ENCODE measurements at places on chromosomes 6 and 20.

DNA sequence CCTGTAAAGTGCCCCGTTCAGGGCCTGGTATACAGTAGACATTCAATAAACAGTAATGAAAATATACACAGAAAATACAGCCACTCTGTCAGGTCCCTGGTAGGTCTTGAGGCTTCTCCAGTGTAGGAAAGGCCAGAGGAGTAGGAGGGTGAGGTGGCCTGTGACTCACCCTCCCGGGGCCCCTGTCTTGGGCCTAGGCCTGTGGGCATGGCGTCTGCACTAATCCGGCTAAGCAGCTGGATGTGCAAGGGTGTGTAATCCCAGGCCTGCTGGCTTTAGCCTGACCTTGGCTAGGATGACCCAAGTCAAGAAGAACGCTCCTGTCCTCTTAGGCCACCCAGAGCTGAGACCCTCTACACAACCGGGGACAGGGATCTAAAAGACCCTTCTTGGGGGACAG, 84.9 kb downstream of the KCNB1 start:
- DNase-seq, result no peak
- no peaks in the 10 kb centered on the region for H3K27me3 ChIP-seq
- no peaks in the 10 kb centered on the region for H3K36me3 ChIP-seq
- H3K27ac ChIP-seq, result no peak overlapping the region
- no peaks in the 10 kb centered on the region for H3K4me1 ChIP-seq

GRCh38 chr6:106186714-106187113, 100.6 kb downstream of the PRDM1 start:
- no peaks in the 10 kb centered on the region for H3K27me3 ChIP-seq
- H3K36me3 ChIP-seq, result no peaks in the 10 kb centered on the region
- H3K27ac ChIP-seq, result no peak overlapping the region
- no peaks in the 10 kb centered on the region for H3K4me1 ChIP-seq

DNA sequence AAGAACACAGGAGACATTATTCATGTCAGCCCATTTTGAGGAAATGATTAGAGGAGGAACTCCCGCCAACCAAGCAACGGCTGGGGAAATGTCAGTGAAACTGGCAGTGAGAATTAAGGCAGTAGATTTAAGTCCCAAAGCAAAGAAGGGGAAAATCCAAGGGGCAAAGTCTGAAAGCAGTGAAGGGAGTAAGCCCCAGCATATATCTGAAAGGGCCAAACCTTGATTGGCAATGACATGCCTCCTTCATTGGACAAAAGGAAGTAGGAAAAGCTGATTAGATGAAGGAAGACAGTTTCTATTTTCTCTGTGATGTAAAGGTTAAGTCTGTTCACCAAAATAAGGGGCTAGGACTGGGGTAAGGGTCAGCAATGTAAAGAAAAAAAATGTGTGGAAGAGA, 190.3 kb downstream of the RNF144B start:
- H3K27ac ChIP-seq, result no peak overlapping the region
- H3K4me1 ChIP-seq, result no peaks in the 10 kb centered on the region

- no peak overlapping the region for H3K4me3 ChIP-seq
- DNase-seq, result no peak
- H3K27ac ChIP-seq, result no peak overlapping the region
- H3K27me3 ChIP-seq, result no peaks in the 10 kb centered on the region
- H3K36me3 ChIP-seq, result no peaks in the 10 kb centered on the region
Observed at GRCh38 chr6:49892280-49892679, 25.9 kb upstream of the CRISP1 start.

Measured in Peyer's patch (tissue), 4 donors.